ENCODE measurements at places on chromosomes 7 and 10.

GRCh38 chr7:131274986-131275385 lies 52.7 kb upstream of the MKLN1 start:
- no peak for DNase-seq

GRCh38 chr10:73886661-73887293 lies 12.4 kb upstream of the CAMK2G start:
- peak; percentile 62 for DNase-seq

- DNase-seq = no peak
Observed at GRCh38 chr10:86862786-86863483, 94.5 kb downstream of the MMRN2 start.

DNA sequence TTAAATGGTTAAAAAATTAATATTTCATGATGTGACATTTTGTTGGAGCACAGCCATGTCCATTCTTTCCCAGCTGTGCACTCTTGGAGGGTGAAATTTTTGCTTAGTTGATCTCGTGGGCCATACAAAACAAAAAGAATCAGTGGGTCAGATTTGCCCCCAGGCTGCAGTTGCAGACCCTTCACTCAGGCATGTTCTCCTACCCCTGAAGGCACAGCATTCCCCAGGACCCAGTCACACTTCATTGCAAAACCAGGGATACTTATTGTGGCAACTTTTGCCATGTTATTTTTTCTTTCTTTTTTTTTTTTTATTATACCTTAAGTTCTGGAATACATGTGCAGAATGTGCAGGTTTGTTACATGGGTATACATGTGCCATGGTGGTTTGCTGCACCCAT lies 6.0 kb downstream of the TAS2R40 start:
- DNase-seq = no peak

- DNase-seq = no peak
Observed at GRCh38 chr10:130729876-130730275, 581.6 kb downstream of the TCERG1L start.

- DNase-seq = no peak
Observed at GRCh38 chr7:139758388-139758787, 19.4 kb downstream of the HIPK2 start.

DNA sequence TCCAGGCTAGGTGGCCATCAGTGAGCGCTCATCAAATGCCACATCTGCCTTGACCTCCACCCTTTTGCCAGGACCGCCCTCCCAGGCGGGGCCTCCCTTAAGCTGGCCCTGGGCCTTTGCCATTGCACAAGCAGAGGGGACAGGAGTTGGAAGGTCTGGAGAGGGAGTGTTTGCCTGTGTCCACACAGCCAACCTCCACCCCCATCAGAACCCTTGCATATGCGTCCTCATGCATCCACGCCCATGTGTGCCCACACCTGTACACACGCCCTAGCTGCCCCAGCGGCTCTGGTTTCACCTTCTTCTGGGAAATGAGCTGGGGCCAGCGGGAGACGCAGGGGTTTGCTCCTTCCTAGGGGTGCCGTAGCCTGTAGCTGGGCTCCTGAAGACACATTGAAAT lies 64.0 kb downstream of the NEURL1 start:
- no peak for DNase-seq

DNA sequence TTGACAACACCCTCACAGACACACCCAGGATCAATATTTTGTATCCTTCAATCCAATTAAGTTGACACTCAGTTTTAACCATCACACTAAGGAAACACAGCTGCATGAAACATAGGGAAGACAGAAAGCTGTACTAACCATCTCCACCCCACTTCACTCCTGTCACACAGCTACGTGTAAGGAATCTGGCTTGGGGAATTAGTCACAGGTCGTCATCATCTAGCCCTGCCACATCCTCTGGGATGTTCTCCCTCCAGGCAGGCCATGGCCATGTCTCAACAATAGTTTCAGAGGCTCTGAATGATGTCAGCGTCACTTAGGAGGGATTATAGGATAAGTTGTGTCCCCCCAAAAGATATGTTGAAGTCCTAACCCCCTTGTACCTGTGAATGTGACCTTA lies 10.8 kb upstream of the SEMA3C start:
- DNase-seq = no peak

GRCh38 chr10:38605153-38605661 lies 511.1 kb downstream of the ZNF37A start:
- no peak for DNase-seq

DNA sequence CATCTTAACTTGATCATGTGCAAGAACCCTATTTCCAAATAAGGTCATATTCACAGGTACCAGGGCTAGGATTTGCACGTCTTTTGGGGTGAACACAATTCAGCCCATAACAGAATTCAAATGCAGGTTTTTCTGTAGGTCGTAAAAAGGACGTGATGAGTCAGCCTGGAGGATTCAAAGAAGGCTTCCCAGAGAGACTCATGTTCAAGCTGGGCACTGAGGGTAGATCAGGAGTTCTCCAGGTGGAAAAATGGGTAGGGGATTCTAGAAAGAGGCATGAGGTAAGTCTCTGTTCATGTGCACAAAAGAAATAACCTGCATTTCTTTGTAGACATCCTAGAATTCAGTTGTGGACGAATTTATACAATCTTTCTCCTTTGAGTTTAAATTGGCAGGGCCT lies 160.4 kb downstream of the RPS24 start:
- no peak for DNase-seq

DNA sequence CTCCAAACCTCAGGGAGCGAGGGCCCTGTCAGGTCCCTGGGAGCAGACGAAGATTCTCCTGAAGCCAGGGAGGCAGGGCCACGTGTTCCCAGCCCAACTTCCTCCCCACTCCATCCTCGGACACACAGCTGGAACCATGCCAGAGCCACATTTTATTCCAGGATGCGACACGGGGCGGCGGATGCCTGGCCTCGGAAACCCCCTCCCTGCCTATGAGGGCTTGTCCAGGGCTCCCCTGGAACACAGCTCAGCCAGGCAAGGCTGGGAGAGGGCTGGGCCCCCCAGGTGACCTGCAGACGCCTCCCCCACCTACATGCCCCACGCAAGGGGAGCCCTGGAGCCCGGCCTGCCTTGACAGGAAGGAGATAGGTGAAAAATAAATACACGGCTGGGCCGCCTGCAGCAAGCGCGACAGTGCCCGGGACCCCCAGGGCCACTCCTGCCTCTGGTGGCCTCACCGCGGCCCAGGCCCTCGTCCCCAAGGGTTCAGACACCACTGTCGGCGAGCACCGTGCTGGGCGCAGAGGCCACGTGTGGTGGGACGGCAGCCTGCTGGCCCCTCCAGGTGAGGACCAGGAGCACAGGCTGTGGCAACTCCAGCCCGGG lies 21.5 kb downstream of the GET4 start:
- DNase-seq = no peak

GRCh38 chr7:148662646-148663045 lies 36.1 kb upstream of the CUL1 start:
- no peak for DNase-seq

DNA sequence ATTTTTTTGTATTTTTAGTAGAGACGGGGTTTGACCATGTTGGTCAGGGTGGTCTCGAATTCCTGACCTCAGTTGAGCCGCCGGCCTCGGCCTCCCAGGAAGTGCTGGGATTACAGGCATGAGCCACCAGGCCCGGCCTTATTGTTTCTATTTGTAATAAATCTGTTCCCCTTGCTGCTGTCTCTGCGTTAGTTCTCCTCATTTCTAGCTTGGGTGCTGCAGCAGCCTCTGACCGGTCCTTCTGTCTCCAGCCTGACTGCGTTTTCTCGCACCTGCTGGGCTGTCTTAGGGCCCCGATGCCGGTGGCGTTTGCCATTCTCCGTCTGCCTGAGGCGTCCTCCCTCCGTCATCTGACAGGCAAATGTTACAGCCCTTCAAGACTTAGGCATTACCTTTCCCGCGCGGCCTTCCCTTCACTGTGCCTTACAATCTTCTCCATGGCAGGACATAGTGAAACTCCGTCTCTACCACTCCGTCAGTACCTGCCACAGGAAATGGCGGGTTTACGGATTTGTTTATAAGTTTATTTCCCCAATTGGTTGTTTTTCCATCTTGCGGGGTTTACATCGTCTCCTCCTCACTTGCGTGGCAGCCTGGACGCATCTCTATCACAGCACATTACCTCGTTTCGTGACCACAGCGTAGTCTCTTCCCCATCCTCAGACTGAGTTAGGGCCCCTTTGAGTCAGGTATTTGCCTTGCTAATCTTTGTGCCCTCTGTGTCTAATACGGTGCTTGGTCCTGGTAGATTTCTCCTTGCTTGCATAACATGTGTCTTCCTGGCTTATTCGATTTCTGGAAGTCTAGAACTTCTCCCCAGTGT lies 2.3 kb upstream of the GIMAP8 start:
- DNase-seq = no peak

DNA sequence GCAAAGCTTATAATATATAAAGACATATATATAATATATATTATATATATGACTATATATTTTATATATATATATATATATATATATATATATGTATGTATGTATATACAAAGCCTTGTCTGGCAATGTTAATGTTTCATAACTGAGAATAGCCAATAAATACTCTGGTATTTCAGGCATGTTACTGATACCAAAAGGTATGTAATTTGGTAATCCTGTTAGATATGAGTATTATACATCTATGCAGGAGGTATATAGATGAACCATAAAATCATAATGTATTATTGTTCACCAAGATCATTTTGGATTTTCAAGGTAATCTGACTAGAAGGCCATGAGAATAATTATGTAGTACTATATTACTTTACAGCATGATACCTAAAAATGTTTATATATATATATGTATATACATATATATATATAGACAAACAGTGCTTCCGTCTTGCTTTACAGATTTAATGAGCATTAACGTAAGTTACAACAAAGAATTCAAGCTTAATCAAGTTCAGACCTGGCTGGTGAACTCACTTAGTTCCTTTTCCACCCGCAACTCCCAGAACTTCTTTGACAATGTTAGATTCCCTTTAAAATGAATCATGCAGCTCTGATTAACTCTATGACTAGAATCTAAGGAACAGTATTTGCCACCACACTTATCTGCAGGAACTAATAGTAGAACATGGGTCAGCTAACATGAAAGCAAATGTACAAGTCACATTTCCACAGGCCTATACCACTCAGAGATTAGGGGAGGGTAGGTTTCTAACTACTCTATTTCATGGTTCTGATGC lies 82.7 kb downstream of the SLC25A13 start:
- DNase-seq = no peak

- DNase-seq = no peak
Observed at GRCh38 chr7:39539816-39540215, 26.4 kb upstream of the YAE1 start.

DNA sequence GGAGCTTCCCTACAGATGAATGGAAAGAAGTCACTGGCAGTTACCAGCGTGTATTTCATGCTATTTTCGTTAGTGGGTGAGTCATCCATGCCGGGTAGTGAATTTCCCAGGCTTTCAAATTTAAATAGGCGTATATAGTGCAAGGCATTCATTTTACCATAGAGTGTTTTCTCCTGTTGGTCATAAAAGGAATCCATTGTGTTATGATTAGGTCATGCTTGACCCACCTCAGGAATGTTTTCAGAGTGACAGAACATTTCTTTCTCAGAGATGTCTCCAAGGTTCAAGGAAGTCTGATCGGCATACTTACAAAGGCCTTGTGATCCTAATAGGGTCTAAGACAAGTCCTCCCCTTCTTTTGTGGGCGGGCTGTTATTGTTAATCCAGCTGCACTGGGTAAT lies 110.7 kb downstream of the AKR1D1 start:
- DNase-seq = no peak

- DNase-seq = no peak
Observed at GRCh38 chr10:71447676-71448075, 51.0 kb downstream of the CDH23 start.

DNA sequence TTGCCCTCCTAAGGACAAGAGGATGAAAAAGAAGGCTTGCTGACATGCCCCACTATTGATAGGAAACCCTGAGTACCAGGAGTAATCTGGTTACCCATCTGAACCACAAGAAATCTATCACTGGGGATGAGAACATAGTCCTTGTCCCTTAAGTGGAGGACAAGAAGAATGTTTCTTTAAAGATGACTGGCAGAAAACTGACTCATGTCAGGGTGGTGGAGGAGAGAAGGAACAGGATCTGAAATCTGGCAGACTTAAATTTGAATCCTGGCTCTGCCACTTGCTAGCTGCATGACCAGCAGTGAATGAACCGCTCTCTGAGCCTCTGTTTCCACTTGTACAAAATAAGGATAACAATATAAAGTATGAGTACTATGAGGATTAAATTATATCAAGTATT lies 38.9 kb upstream of the XPNPEP1 start:
- peak; percentile 29 for DNase-seq

GRCh38 chr10:33334153-33334804 lies at the start of gene NRP1:
Gene NRP1 (minus strand): TSS chr10:33334667. CDS start chr10:33334382, 285 bp downstream.
- peak; percentile 52 for DNase-seq

GRCh38 chr7:27605689-27606269 lies 56.9 kb downstream of the HIBADH start:
- peak; percentile 56 for DNase-seq

DNA sequence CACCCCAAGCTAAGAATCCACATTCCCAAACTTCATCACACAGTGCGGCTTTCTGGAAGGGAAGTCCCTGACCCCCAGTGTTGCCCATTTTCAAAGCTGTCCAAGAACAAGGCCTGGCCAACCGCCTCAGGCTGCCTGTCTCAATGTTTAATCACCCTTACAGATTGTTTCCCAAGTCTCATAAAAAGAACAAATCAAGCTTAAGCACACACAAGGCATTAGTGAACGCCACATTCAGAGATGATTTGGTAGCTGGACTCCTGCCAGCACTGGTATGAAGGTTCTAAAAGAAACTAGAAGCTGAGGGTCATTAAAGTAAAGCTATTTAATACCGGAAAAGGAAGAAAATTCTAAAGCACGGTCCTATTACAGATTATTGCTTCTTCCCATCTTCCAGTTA lies 35.6 kb downstream of the C10orf90 start:
- peak; percentile 3 for DNase-seq

DNA sequence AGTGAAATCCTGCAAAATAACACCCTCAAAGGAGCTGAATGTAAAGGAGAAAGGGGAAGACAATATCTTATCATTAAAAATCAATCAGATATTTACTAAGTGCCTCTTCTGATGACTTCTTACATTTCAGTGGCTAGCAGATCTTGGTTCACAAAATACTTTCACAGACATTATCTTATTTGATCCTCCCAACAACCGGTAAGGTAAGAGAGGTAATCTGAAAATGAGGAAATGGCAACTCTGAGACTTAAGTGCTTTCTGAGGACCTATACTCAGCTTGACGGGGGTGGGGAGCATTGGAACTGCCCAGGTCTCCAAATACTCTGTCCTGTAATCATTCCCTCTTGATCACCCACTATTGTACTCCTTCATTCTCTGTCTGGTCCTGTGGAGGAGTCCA lies 144.6 kb upstream of the MKLN1 start:
- DNase-seq = no peak

- no peak for DNase-seq
Observed at GRCh38 chr7:132646052-132646451, 69.8 kb upstream of the PLXNA4 start.

- no peak for DNase-seq
Observed at GRCh38 chr10:46286991-46287693, at the start of gene ANTXRL. Gene ANTXRL (plus strand): TSS chr10:46286997. CDS start chr10:46287263, 266 bp downstream.

GRCh38 chr7:3649250-3649649 lies 348.2 kb downstream of the SDK1 start:
- no peak for DNase-seq

DNA sequence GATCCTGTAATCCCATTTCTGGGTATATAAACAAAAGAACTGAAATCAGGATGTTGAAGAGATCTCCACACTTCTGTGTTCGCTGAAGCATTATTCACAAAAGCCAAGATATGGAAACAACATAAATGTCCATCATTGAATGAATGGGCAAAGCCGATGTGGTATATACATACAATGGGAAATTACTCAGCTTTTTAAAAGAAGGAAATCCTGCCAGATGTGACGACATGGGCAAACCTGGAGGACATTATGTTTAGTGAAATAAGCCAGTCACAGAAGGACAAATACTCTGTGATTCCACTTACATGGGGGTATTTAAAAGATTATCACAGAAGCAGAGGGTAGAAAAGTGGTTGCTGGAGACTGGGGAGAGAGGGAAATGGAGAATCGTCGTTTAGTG lies 23.9 kb upstream of the FAM107B start:
- DNase-seq = no peak

All from OCI-M1 (cell line).